ENCODE measurements at places on chromosomes 13 and 19.

GRCh38 chr13:67135356-67135755 lies 94.8 kb downstream of the PCDH9 start:
- no peak for DNase-seq

GRCh38 chr13:94550062-94550738 lies 45.8 kb downstream of the TGDS start:
- no peak for DNase-seq

- DNase-seq, result no peak
These were observed 43.4 kb downstream of the C13orf42 start for GRCh38 chr13:51067706-51068105.

- DNase-seq, result no peak
These were observed 3.1 kb downstream of the RAB4B start for GRCh38 chr19:40781140-40781539.

- peak; percentile 24 for DNase-seq
These were observed 108.4 kb upstream of the NBEA start for GRCh38 chr13:34833562-34834182.

DNA sequence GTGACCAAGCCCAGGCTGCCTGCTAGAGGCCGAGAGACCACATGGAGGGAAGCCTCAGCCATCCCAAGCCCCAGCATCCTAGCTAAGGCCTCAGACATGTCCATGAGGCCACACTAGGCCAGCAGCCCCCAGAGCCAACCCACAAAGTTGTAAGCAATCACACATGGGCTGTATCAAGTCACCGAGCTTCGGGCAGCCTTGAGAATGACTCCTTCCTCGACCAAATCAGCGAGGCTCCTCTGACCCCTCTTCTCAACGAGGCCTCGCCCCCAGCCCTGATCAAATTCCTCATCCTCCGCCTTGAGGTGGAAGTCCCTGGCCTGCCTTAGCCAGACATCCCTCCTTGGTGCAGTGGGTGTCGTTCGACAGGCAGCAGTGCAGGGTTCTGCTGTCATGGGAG lies 1.9 kb upstream of the SPACA7 start:
- no peak for DNase-seq

DNA sequence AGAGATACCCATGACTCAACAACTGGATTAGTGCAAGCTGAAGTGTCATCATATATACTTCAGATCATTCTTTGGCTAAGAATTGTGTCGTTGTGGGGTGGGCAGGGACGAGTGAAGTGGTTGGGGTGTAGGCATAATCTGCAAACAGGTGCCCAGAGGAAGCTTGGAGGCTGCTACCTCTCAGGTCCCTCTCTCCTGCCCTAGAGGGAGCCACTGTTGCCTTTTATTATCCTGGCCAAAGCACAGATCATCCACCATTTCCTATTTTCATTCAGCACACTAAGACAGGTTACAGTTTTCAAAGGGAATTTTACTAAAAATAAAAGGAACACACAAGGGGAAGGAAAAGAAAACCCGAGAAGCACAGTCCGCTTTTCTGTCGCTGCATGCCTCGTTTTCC lies 126.6 kb downstream of the HS6ST3 start:
- no peak for DNase-seq

DNA sequence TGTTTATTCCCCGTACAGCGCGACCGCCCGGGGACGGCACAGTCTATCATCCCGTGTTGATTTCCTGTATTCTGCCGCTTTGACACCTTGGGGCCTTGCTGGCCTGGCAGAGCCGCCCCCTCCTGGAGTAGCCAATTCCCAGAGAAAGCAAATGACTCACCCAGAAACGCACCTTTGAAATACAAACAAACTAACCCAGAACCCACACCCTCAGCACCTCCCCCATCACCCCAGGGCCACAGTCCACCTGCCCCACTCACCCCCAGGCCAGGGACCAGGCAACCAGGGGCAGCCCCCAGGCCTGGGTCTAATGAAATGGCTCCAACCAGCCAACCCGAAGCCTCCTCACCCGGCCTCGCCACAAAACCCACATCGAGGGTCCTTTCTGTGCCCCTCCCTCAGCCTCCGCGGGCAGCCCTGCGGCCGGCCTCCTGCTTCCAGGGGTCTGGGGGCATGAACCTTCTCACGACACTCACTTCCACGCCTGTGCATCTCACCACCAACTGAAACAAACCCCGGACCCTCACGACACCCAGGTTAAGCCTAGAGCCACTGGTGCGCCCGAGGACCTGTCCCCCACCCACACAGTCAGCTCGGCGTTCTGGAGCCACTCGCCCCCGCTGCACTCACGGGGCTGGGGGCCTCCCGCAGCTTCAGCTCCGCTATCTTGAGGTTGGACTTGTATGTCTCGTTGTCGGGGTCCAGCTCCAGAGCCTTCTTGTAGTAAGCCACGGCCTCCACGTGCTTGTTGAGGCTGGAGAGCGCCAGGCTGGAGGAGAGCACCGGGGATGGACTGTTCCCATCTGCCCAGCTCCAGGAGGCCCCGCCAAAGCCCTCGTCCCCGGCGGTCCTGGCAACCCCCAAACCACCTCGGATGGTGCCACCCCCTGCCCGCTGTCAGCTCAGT lies 20.9 kb downstream of the SGTA start:
- DNase-seq, result no peak

- no peak for DNase-seq
These were observed 39.0 kb downstream of the HSPH1 start for GRCh38 chr13:31122544-31123260.

DNA sequence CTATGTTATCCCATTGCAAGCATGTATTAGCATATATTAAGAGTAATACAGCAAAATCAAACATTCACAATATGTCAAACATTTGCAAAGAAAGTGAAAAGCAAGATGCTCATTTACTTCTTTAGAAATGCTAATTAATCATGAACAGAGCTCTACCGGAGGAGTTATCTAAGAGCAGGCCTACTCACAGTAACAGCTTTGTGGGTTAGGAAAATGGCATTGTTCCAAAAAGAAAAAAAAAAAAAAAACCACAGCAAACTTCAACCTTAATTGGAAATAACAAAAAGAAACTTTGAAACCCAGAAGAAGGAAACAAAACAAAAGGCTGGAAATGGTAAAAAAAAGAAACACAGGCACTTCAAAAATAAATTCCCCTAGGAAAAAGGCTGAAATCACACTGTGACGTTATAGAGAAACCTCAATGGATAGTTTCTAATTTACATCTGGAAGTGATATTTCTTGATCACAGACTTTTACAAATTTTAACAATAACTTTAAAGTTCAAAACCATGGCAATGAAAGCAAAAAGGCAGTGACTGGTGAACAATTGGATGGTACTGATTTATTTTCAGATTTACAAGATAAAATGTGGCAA lies 1236.8 kb upstream of the SPRY2 start:
- no peak for DNase-seq

- peak; percentile 93 for DNase-seq
These were observed 22.3 kb downstream of the NLRP11 start for GRCh38 chr19:55809381-55810058.

All from NAMALWA (cell line).